ENCODE measurements at places on chromosomes 7 and 10.

DNA sequence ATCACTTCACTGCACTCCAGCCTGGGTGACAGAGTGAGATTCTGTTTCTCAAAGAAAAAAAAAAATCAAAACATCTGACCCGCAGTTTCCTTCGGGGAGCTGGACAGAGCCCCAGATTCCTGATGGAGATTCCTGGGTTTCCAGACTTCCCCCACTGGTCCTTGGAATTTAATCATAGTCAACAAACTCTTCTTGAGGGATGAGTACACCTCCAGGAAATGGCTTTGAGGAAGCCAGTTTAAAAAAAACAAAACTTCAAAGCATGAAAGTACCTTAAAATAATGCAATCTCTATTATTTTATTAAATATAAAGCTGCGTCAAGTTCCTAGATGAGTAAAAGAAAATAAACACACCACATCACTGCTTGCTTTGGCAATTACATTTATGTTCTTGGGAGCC, 1.2 kb upstream of the MAD1L1 start:
- no peak for DNase-seq

GRCh38 chr10:72612203-72612826, 13.6 kb downstream of the MICU1 start:
- DNase-seq, result no peak

GRCh38 chr10:63919575-63920279, 398.5 kb downstream of the REEP3 start:
- DNase-seq, result no peak

GRCh38 chr7:36272567-36273269, 116.9 kb upstream of the ANLN start:
- no peak for DNase-seq

- no peak for DNase-seq
Measured at GRCh38 chr7:82685214-82685613, 241.6 kb upstream of the CACNA2D1 start.

- no peak for DNase-seq
Measured at GRCh38 chr7:150586785-150587152, 19.6 kb downstream of the GIMAP4 start.

- no peak for DNase-seq
Measured at GRCh38 chr10:115981081-115981480, 291.9 kb downstream of the GFRA1 start.

- DNase-seq, result no peak
Measured at GRCh38 chr10:3104251-3104918, 37.0 kb downstream of the PFKP start.

DNA sequence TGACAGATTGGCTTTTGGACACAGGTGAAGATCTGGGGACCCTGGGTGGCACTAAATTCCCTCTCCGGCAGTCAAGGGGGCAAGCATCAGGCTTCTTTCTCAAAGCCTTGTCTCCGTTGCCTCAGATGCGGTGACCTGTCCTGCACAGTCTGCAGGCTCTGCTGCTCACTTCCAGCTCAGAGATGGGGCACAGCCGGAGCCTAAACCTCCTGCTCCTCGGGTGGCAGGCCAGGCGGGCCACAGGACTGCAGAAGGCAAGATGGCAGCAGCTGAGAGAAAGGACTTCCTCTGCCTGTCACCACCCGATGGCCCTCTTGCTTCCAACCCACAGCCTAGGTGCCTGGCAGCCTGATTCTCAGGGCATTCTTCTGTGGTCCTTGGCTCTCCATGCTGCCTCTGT, 44.4 kb downstream of the ZC3HC1 start:
- no peak for DNase-seq

- DNase-seq, result no peak
Measured at GRCh38 chr10:118594392-118595063, 920 bp downstream of the PRLHR start.

DNA sequence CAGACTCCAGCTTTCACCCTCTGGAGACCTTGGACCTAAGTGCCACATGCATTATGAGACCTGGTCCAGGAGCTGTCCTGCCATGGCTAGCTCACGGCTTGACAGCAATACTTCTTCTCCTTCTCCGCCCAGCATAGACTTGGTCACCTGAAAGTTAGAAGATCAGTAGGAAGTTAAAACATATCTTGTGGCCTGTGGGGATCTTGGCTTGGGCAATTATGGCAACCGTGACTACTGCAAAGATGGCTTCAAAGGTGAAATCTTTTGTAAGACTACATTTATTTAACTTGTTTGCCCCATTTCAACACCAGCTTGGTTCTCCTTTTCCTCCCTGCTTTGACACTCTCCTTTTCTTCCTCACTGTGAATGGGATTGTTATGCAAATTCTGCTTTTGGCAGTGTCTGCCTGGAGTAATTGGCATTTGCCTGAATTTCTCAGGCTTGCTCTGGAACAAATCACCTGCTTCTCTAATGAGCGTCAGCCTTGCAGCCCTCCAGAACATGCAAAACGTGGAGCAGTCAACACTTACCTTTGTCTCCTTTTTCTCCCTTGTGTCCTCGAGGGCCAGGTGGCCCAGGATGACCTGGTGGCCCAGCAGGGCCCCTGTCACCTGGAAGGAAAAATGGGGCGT, 53.4 kb downstream of the COL17A1 start:
- no peak for DNase-seq

DNA sequence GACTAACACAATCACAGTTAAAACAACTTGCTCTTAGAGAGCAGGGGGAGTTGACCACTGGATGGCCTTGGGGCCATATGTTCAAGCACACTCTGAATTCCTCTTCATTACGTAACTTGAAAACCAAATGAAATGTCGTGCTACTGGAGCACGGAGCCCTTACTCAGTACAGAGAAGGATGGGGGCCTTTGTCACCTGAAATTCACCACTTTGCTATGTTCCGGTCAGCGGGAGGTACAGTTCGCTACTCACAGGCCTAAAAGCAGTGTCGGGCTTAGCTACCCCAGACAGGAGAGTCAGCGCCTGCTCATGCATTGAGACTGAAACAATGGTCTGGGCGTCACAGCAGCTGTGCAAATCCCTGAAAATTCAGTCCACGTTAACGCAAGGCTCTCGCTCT, 39.6 kb downstream of the GLI3 start:
- DNase-seq, result no peak

GRCh38 chr7:137413901-137414300, 70.4 kb upstream of the PTN start:
- no peak for DNase-seq

GRCh38 chr10:97325754-97326153, 6.7 kb downstream of the FRAT1 start:
- no peak for DNase-seq

GRCh38 chr10:124601431-124602120, 140.0 kb downstream of the LHPP start:
- no peak for DNase-seq

- no peak for DNase-seq
Measured at GRCh38 chr7:34739651-34740300, 81.8 kb downstream of the NPSR1 start.

- no peak for DNase-seq
Measured at GRCh38 chr7:22302951-22303423, 54.0 kb downstream of the RAPGEF5 start.

DNA sequence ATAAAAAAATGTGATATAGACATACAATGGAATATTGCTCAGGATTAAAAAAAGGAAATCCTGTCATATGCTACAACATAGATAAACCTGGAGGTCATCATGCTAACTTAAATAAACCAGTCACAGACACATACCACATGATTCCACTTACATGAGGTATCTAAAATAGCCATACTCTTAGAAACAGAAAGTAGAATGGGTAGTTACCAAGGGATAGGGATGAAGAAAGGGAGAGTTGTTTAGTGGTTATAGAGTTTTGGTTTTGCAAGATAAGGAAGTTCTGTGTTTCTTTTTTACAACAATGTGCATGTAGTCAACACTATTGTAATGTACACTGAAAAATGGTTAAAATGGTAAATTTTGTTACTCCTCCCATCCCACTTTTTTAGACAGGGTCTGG, 30.5 kb downstream of the BICC1 start:
- no peak for DNase-seq

- no peak for DNase-seq
Measured at GRCh38 chr7:36971515-36972139, 247.3 kb upstream of the AOAH start.

- DNase-seq, result no peak
Measured at GRCh38 chr10:16752099-16752498, 65.1 kb downstream of the RSU1 start.

GRCh38 chr10:132488231-132488821, 49.3 kb upstream of the INPP5A start:
- no peak for DNase-seq

DNA sequence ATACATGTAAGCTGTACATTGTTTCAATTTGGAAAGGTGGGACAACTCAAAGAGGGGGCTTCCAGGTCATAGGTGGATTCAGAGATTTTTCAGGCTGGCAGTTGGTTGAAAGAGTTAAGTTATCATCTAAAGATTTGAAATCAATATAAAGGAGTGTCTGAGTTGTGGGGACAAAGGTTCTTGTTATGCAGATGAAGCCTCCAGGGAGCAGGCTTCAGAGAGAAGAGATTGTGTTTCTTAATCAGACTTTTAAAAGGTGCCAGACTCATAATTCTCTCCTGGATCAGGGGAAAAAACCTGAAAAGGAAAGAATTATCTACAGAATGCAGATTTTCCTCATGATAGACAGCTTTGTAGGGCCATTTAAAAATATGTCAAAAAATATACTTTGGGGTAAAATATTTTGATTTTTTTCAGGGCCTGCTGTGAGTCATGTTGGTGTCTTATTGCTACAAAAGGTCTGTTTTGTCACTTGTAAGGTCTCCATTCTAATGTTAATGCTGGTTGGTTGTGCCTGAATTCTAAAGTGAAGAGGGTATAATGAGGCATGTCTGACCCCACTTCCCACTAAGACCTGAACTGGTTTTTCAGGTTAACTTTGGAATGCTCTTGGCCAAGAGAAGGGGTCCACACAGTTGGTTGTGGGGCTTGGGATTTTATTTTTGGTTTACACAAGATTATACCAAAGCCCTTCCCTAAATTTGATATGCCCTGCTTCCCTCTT, 52.7 kb upstream of the PRSS1 start:
- DNase-seq, result no peak

DNA sequence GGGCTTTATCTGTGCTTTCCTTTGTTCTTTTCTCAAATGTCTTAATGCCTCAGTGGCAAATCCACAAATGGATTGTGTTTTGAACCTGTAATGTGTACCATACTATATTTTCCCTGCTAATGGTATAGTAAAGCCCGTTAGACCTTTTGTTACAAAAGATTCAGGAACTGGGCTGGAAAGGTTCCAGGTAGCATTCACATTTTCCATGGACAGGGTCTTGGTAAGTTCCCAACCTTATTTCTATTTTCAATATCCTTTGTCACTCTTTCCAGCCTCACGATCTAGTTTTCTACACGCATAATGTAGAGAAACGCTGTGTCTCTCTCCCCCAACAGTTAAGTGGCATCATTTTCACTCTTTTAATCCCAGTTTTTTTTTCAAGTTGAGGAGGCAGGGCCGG, 153.0 kb downstream of the PLCE1 start:
- no peak for DNase-seq

- DNase-seq, result no peak
Measured at GRCh38 chr10:9823268-9823930, 1194.3 kb upstream of the CELF2 start.

DNA sequence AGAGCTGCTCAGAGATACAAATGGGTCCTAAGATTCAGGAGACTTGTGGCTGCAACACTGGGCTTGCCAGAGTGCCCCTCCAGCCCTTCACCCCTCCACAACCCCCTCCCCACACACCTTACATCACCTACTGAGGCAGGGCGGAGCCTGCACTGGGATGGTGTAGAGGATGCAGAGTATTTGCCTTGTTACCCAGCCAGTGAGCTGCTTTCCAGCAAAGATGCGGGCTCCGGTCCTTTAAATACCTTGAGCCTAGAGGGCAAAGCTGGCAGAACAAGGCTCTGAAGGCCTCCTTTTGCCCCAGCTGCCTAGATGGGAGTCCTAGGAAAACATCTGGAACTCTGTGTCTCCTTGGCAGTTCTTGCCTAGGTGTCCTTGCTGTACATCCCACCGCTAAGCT, 34.6 kb downstream of the KAZALD1 start:
- no peak for DNase-seq

DNA sequence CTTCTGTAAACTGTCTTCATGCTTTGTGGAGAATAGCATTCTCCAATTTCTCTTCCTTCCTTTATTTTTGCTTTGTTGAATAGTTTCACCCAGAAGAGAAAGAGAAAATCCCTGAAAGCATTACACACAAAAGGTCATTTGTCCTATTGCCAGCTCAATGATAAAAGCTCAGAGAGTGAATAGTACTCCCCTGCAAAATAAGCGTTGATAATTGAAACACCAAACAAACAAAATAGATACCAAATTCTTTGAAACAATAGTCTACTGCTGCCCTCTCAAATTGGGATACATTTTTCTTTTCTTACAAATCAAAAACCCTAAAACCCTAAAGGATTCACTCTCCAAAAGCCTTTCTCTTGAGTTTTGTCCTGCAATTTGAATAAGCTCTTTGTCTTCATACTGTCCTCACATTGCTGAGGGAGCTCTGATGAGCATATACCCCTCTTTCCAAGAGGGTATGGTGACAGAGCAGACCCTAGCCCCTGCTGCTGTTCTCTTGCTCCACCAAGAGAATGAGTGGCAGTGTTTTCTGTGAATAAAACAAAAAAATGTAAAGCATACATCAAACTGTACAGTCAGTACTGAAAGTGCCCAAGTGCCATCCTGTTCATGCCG, 134.4 kb downstream of the CSTF2T start:
- no peak for DNase-seq

- no peak for DNase-seq
Measured at GRCh38 chr10:86213148-86213547, 153.4 kb downstream of the GRID1 start.
